ENCODE measurements at places on chromosomes 11 and 22.

DNA sequence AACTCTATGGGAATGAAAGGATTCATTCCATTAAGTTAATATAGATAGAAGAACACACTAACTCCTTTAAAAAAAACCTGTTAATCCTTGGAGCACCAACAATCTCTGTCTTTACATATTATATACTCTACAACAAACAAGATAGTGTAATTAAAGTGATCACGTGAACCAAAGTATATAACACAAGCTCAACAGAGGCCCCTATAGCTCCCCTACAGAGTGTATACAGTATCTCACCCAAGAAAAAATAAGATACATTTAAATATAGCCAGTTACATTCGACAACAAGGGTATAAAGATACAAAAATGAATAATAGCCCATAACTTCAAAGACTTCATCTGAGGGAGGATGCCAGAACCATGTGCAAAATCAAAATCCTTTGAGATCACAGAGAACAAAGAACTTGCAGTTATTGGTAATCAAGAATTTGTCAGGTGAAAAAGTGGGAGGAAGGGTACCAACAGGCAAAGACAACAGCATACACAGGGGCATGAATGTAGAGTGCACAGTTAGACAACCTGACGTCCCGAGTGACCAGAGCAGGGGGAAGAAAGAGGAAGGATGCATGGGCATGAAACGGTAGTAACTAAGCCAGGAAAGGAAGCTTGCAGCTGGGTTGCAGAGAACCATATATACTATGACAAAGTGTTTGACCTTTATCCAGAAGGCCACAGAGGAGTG, 4.7 kb downstream of the FCHSD2 start:
- DNase-seq = no peak

- no peak for DNase-seq
Measured at GRCh38 chr11:21640491-21640890, 552.4 kb upstream of the ANO5 start.

DNA sequence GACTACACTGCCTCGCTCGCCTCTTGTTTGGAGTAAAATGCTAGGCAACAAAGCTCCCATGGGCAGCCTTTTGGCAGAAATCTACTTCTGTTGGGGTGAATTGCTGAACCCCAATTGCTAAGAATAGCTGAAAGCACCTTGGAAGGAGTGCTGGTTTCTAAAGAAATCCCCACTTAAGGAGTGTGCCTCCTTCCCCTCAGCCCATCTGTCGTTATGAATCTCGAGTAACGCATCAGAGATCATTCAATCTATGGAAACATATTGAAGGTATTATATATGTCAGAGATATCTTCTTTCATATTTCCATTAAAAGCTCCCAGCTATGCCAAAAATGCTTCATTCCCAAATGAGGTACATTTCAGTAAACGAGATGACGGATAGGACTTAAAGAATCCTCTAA, 229.6 kb upstream of the BLID start:
- no peak for DNase-seq

GRCh38 chr11:2208691-2209369, 37.2 kb upstream of the TH start:
- DNase-seq = no peak

DNA sequence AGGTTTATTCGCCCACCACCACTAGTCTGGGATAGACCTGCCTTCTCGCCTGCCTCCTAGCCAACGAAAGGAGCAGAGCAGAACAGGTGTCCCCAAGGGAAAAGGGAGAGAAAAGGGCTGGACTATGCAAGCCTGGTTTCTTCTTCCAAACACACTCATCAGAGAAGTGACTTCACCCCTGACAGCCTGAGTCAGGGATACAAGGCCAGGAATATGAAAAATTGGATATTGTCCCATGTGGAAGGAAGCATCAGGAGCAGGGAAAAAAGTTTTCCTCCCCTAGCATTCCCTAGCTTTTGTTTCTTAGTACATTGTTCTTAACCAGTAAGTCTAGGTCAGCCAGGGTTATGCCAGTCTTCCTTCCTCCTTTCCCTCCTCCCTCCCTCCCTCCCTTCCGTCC, 56.9 kb upstream of the TNRC6B start:
- no peak for DNase-seq

DNA sequence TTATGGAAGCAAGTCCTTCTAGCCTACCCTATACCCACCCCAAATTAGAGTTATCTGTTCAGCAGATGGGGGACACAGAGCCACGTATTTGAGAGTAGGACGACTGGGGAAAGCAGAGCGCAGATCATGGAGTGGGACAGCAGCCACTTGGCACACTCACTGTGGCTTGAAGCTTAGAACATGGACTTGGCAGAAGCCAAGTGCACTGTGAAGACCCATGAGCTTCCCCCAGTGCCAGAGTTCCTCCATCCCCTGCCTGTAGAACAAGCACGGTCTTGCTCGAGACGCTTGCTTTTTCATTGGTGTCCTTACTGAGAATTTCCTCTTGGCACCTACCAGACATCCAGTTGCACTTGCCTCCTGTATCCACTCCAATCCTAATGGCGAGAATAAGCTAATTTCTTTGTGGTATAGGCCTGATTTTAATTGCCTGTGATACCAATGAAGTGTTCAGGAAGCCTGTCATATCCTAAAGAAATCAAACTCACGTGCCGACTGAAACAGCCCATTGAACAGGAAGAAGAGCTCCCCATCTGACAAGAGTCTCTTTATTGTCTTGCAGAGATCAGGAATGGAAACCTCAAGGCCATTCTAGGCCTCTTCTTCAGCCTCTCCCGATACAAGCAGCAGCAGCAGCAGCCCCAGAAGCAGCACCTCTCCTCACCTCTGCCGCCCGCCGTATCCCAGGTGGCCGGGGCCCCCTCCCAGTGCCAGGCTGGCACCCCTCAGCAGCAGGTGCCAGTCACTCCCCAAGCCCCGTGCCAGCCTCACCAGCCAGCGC, 166.9 kb downstream of the NAV2 start:
- DNase-seq = no peak

GRCh38 chr22:42720263-42721044, at the start of gene A4GALT:
A4GALT (minus strand) TSS chr22:42720870; CDS start chr22:42693951, 26,919 bp downstream.
- DNase-seq = no peak
